Karpas-422 (cell line): ENCODE measurements at places on chromosomes 16 and 17.

DNA sequence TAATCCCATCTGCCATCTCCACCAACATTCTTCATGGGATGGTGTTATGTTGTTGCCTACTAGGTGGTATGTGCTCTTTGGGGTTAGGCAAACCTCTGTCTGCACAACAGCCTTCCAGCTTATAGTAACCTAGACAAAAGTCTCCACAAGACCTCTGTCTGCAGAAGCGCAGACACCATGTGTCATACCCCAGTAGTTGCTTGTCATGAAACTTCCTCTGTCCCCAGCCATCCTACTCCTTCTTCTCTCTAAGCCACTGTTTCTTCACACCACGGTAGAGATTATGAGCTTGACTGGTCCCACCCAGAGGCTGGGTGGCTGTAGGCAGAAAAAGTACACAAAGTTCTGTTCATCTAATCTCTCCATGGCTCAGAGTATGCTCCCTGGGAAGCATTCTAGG is 100.3 kb downstream of the MAF start:
- DNase-seq, result no peak

GRCh38 chr16:84726669-84727467 is 27.1 kb downstream of the USP10 start:
- peak; percentile 71 for DNase-seq

DNA sequence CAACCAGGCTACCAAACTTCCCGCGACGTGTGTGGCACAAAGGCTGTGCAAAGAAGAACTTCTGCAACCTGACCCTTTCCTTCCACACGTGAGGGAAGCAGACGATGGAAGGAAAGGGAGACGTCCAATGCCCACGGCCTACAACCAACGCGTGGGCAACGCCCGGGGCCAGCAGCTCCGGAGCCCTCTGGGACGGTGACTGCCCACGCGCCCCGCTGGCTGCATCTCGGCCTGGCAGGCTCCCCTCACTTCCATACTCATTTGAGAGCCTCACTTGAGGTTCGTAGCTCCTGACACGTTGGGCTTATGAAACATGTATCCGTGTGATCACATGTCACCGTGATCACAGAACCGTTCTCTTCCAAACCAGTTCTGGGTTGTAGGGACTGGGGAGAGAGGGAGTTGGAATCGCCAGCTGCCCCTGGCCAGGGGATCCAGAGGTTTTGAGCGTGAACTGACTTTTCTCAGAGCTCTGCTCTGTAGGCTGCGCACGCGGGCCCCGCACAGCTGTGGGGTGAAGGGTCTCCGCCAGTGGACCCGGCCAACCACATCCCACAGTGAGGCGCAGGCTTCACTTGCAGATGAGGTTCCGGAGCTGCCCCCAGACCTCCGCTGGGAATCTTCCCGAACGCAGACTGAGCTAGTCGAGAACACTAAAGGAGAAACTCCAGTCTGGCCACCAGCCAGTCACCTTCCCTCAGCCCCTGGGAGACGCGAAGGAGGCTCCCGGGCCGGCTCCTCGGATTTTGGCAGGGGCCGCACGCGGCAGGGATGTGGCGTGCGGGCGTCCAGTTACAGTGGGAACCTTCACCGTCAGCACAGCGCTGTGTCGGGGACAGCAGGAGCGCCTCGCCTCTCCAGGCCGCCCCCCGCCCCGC is 1.0 kb downstream of the LMF1 start:
- peak; percentile 43 for DNase-seq

DNA sequence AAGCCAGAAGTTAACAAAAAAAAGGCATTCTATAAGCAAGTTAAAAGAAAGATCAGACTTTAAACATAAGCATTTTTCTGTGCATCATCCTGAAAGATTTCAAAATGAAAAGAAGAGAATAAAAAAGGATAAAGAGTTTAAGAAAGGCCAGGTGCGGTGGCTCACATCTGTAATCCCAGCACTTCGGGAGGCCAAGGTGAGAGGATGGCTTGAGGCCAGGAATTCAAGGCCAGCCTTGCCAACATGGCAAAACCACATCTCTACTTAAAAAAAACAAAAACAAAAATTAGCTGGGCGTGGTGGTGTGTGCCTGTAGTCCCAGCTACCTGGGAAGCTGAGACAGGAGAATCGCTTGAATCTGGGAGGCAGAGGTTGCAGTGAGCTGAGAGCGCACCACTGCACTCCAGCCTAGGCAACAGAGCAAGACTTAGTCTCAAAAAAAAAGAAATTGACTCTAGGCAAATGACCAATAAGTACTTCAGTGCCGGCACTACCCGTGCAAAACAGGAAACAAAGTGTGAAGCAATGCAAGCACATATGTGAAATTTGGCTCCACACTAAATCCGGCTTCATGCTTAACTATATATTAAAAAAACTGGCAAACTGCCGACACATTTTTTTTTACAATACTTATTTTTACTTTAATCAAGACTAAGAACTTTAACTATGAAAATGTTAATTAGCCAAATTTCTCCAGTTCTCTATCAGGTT is 83.2 kb upstream of the C17orf78 start:
- DNase-seq, result peak; percentile 96

- peak; percentile 79 for DNase-seq
These were observed 643 bp downstream of the HSDL1 start for GRCh38 chr16:84144209-84144858.

- no peak for DNase-seq
These were observed 3.7 kb upstream of the SLC6A2 start for GRCh38 chr16:55651841-55652824.

- DNase-seq, result peak; percentile 76
These were observed 800 bp downstream of the ZNF747 start for GRCh38 chr16:30533748-30534367.

GRCh38 chr16:67244387-67245185 is 2.7 kb downstream of the FHOD1 start:
- peak; percentile 96 for DNase-seq

GRCh38 chr16:75385507-75386152 is 47.7 kb downstream of the CFDP1 start:
- DNase-seq, result peak; percentile 91

GRCh38 chr16:82845116-82845515 is 218.3 kb downstream of the CDH13 start:
- no peak for DNase-seq

- peak; percentile 46 for DNase-seq
These were observed 430 bp downstream of the BCAS3 start for GRCh38 chr17:60678118-60678444.

DNA sequence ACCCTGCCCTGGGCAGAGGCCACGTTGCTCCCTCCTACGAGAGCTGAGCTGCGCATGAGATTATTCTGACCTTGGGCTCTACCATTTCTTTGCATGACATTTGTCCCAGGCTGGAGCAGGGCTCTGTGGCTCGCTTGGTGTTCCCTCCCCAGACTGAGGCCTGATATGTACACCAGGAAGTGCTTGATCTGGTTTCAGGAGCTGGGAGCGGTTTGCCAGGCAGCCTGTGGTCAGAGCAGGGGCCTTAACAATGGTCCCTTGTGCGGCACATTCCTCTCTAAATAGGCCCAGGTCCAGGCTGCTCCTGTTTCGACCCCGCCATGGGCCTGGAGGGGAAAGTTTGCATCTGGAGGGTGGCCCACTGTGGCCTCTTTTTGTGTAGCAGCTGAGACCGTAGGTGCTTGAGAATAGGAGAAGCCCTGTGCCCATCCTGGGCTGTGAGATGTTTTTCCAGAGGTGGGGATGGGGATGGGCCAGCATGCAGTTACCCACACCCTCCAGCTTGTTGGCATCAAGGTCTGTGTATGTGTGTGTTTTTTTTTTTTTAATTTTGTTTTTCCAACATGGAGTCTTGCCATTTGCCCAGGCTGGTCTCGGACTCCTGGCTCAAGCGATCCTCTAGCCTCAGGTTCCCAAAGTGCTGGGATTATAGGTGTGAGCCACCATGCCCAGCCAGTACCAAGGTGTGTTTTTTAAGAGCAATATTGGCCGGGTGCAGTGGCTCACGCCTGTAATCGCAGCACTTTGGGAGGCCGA is 253.9 kb downstream of the SEC14L1 start:
- DNase-seq, result no peak
